T-cell (primary cell): ENCODE measurements at places on chromosomes 4 and X. TPM values are rescaled to one million over a fixed set of nuclear protein-coding genes. Genes with fewer than 3 reads are reported as not detected.
A peak's percentile ranks its signal among the peaks of the same experiment; 100 is the strongest.

GLUD2 gene
- 0.13 TPM for total RNA-seq

DNA sequence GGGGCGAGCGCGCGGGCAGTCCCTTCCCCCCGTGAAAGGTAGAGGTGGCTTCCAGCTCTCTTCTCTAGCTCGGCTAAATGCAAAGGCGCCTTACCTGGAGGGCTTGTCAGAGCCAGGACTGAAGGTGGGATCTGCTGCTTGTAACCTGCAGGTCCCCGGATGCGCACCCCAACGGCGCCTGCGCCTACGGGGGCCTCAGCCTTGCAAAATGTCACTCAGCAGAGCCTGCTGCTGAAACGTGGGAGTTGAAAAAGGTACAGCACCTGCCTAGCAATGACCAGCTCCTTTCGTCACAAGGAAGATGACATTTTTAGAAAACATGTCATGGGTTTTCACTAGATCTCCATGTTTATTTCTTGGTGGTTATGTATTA, 583 bp downstream of the ABHD18 start:
- no peaks in the 10 kb centered on the region for H3K36me3 ChIP-seq
- DNase-seq = peak; percentile 62
- no peaks in the 10 kb centered on the region for H3K27me3 ChIP-seq
- peak overlapping the region; percentile 100 for H3K4me3 ChIP-seq
- H3K27ac ChIP-seq = peak overlapping the region; percentile 85
- peaks cover 20% of the 10 kb centered on the region for H3K4me1 ChIP-seq

CXCL8 gene
- total RNA-seq = 1.4 TPM

GRCh38 chr4:25439918-25440477, 62.9 kb downstream of the ANAPC4 start:
- H3K27me3 ChIP-seq = no peaks in the 10 kb centered on the region
- H3K4me1 ChIP-seq = no peaks in the 10 kb centered on the region
- H3K4me3 ChIP-seq = no peak overlapping the region
- DNase-seq = no peak
- no peaks in the 10 kb centered on the region for H3K36me3 ChIP-seq

DNA sequence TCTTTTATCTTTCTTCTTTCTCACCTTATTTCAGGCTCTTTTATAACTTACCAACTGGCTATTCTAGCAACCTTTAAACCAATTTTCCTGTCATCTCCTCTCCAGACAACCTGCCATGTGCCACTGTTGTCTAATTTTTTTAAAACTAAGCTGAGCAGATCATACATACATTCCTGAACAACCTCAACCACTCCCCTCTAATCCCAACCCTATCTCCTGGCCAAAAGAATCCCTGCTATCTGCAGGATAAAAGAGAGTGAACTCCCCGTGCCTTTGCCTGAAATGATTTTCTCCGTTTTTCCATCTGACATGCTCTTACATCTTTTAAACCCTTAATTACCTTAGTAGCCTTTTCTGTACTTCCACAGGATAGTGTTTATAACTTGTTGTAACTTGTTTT, 35.5 kb downstream of the DCUN1D4 start:
- H3K27me3 ChIP-seq = no peaks in the 10 kb centered on the region
- no peak overlapping the region for H3K27ac ChIP-seq
- H3K4me1 ChIP-seq = no peaks in the 10 kb centered on the region

ANKRD50 gene
- total RNA-seq = 0.30 TPM

DNA sequence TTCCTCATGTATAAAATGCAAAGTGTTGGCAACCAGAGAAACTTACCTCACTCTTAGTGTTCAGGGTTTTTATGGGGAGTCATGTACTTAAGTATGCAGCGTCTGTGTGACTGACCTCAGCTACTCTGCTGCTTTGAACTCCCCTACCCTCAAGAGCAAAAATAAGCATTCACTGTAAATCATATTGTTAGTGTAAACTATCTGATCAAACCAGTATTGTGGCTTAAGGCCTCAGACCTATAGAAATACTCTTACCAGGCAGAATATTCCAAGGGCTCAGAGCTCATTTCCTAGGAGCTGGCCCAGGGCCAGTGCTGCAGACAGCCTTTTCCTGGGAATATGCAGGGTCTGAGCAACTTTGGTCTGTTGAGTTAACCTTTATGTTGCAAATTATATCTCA, 453.1 kb downstream of the CCSER1 start:
- no peak for DNase-seq
- no peak overlapping the region for H3K4me3 ChIP-seq
- no peak overlapping the region for H3K27ac ChIP-seq
